ENCODE measurements at places on chromosomes 7 and 10.

GRCh38 chr7:59079-60016 lies 133.0 kb upstream of the FAM20C start:
- DNase-seq = no peak

- no peak for DNase-seq
These were observed 22.2 kb downstream of the ZDHHC16 start for GRCh38 chr10:97468162-97468561.

GRCh38 chr7:26404189-26404996 lies 112.7 kb downstream of the SNX10 start:
- DNase-seq = no peak

DNA sequence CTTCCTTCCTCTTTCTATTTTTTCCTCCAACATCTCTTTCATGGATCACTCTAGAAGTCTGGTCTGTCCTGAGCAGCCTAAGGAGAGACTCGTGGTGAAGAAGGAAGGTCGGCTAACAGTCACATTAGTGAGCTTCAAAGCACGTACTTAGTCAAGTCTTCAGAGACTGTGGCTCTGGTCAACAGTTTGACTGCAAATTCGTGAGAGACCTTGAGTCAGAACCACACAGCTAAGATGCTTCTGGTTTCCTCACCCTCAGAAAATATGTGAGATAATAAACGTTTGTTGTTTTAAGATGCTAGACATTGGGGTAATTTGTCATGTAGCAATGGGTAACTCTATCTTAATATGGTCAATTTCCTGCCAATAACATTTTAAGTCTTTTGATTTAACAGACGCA lies 126.2 kb upstream of the LRRN3 start:
- DNase-seq = no peak

GRCh38 chr10:28281726-28282315 lies 21.0 kb downstream of the MPP7 start:
- DNase-seq = no peak

DNA sequence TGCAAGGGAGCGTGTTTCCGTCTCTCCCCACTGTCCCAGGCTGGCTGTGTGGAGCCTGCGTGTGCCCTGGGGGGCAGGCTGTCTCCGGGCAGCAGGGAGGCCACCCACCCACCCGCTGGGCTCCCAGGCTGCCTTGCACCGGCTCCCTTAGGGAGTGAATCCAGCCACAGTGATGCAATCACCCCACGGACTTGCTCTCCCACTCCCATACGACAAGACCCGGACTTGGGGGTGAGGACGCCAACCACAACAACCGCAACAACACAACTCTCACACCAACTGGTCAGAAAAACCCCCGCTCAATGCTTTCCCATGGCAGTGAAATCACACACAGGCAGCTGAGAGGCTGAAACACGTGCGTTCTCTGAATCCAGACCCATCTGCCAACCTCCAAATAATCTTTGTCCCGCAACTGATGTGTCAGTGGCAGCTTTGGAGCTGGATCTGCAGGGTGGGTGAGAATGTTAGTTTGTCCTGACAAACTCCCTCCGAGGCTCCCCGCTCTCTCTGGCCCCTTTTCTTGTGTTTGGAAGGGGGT lies 62.7 kb upstream of the DDC start:
- DNase-seq = no peak

DNA sequence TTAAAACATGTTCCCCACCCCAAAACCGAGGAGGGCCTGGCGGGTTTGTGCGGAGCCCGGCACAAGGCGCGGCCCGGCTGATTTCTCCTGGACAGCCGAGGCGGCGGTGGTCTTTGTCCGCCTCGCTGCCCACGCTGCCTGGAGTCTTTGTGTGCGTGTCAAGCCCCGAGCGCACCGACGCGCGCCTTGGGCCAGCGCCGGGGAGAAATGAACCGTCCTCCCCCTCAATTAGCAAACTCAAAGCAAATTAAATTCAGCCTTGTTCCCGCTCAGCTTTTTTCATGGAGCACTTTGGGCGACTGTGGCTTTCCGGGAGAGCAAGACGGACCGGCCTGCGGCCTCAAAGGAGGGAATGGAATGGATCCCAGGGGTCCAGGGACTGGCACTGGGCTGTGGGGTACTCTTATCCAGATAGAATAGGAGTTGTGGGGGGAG lies 4.1 kb downstream of the EMX2 start:
- no peak for DNase-seq

- no peak for DNase-seq
These were observed 64.7 kb downstream of the TCERG1L start for GRCh38 chr10:131246775-131247174.
